HT1080 (cell line): ENCODE measurements at places on chromosomes 1 and 21. TPM values are rescaled to one million over a fixed set of nuclear protein-coding genes. Genes with fewer than 3 reads are reported as not detected.
A peak's percentile ranks its signal among the peaks of the same experiment; 100 is the strongest.

The CTSS gene
- total RNA-seq = 1.2 and 2.6 TPM in 2 replicates

- DNase-seq = no peak
Observed at GRCh38 chr1:158681606-158682005, 4.9 kb downstream of the SPTA1 start.

GRCh38 chr1:173960625-173961024 is 43.5 kb upstream of the SERPINC1 start:
- no peak for DNase-seq

DNA sequence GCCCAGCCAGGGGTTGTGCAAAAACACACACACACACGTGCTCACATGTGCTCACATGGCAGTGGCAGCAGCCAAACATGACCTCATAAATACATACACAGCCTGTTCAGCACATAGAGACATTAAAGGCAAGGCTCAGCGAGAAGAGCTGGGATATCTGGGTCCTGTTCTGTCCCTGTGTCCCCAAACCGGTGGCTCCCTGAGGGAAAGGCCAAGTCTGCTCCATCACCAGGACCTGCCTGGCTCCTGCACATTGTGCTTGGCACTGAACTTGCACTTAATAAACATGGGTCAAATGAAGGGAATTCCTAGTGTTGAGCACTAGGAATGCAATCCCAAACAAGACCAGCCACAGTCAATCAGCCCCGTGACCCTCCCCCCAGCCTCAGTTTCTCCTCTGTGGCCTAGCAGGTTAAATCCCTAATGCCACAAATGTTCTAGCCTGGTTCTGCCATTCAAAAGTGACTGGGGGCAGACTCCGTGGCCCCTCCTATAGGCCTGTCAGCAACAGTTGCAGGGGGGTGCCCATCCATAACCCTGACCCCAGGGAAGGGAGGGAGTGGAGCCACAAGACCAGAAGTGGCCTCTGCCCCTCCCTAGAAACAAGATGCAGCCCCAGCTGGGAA is 160.9 kb upstream of the VAMP3 start:
- no peak for DNase-seq

- peak; percentile 27 for DNase-seq
Observed at GRCh38 chr1:88608139-88608943, 75.7 kb upstream of the PKN2 start.

DNA sequence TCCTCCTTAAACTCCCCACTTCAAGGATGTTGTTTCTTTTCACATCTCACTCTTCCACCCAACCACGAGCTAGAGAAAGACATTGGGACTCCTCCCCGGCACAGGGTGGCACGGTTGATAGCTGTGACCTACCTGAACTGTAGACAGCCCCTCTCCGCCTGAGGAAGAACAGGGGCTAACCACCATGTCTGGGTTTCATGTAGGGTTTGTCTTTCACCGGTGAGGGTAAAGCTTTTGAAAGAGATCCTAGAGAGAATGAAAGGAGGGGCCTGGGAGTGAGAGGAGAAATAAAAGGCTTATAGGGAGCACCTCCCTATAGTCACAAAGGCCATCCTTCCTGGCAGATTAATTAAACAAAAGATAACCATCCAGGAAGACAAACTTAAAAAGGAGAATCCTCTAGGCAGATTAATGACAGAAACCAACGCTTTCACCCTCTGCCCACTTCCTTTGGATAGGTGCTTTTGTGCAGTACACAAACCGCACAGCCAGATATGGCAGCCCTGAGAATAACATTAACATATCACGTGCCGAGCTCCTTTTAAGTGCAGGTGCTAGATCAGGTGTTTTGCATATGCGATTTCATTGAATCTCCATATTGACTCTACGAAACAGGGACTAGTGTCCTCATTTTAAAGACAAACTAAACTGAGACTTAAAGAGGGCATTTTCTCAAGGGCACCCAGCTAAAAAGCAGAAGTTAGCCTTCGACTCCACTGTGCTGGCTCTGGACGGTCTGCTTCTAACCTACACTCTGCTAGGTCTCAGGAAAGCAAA is 178.1 kb upstream of the RUNX1 start:
- no peak for DNase-seq

DNA sequence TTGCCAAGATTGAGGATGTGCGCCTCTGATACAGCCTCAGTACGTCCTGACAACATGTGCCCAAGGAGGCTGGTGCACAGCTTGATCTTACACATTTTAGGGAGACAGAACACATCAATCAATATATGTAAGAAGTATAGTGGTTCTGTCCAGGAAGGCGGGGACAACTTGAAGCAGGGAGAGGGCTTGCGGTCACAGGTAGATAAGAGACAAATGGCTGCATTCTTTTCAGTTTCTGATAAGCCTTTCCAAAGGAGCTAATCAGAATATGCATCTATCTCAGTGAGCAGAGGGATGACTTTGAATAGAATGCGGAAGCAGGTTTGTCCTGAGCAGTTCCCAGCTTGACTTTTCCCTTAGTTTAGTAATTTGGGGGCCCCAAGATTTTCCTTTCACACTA is 10.2 kb downstream of the DHCR24 start:
- no peak for DNase-seq

DNA sequence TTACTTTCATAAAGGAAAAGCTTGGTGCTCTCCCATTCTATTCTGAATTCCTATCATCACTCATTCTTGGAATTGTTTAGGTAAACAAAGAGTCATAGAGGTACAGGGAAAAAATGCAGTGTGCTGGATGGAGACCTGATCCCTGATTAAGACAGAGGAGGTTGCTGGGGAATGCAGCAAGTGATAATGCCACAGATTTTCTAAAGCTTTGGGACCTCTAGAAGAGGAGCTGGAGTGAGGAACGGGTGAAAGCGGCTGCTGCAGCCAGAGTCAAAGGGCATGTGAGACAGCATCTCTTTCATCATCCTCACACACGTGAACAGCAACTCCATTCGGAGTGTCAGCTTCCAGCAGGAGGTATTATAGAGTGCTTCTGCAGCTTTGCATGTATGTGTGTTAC is 54.9 kb upstream of the DIPK1A start:
- no peak for DNase-seq

DNA sequence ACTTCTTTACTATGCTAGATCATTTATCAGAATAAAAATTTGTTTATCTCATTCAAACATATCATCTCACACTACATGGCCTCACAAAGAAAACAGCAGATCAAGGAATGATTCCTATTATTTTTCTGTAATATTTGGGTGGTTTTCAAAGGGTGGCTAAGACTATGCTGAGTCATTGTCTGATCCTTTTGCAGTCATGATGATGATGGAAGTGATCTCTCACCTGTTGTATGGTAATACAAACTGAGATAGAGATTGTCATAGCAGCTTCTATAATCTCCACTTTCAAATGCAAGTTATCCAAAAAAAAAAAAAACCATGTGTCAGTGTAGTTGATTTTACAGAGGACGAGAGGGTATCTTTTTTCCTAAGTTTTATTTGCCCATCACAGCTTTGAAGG is 37.2 kb upstream of the GBP5 start:
- no peak for DNase-seq

- DNase-seq = no peak
Observed at GRCh38 chr1:31467005-31467674, 54.1 kb downstream of the SERINC2 start.

GRCh38 chr1:26338670-26339069 is 15.3 kb downstream of the CRYBG2 start:
- no peak for DNase-seq

DNA sequence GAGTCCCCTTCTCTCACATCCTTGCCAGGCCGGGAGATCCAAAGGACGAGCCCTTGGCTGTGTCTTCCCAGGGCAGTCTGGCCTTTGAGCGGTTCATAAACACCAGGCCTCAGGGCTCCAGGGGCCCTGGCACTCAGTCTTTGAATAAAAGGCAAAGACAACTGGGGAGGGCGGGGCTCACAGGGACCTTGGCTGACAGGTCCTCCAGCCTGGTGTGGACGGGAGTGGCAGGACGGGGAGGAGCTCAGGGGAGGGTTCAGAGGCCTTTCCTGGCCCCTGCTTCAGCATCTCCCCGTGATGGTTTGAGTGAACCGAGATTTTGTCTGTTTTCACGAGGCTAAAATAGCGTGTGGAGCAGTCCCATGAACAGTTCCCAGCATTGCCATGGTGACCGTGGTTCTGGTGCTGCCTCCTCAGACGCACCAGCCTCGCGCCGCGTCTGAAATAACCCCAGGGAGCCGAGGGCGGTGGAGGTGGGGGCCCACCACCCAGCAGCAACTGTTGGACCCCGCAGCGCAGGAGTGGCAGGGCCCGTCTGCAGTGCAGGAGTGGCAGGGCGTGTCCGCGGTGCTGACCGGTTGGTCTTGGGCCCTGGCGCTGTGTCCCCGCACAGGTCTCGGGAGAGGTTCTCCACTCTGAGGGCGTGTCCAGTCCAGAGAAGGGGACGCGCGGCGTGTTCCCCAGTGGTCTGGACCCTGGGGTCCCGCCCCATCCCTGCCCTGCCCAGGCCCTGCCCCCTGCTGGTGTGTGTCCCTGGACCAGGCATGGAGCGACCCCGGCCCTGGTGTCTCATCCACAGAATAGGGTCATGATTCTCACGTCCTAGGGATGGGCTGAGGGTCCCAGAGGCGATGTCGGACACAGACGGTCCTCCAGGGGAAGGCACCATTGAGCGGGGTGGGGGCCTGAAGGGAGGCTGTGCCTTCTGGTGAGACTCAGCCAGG is 7.1 kb upstream of the PRKCZ start:
- DNase-seq = no peak

GRCh38 chr1:201904579-201904978 is 15.9 kb downstream of the SHISA4 start:
- peak; percentile 21 for DNase-seq

- no peak for DNase-seq
Observed at GRCh38 chr1:96996001-96996400, 274.4 kb downstream of the PTBP2 start.

- DNase-seq = no peak
Observed at GRCh38 chr1:39625462-39626273, 13.8 kb downstream of the HEYL start.

DNA sequence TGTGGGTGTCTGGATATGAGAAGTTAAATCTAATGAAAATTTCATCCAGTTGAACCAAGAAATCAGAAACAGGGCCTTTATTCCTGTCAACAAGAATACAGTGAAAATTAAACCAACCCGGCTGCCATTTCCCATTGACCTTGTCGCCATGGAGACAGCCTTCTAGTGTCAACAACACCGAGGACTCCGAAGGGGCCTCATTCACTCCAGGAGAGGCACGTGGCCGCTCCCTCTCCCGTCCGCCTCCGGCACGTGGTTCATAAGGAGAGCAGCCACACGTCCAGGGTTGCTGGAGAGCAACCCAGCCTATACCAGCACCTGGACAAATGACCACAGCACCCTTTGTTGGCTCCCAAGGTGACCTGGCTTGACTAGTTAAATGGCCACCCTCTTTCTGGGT is 120.3 kb upstream of the VAMP3 start:
- no peak for DNase-seq

DNA sequence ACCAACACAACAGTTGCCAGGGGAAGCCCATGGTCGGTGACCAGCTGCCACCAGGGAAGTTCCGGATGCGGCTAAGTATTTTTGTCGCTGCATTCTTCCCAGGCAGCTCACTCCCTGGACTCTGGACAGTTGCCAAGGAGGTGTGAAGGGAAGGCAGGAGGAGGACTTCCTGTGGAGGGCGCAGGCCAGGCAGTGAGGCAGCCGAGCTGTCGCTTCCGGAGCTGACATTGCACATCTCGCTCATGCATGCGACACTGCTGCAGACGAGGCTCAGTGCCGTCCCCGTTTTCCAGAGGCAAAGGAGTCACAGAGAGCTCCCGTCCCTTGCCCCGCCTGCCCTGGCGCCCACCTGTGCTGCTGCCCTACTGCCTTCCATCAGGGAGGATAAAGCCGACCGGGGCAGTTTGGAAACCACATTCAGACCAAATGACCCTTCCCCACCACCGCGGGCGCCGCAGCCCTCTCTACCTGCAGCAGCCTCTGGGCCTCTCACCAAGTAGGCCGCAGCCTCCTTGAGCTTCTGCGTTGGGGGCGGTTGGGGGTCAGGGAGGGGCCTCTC is 81.4 kb downstream of the NENF start:
- DNase-seq = peak; percentile 74

GRCh38 chr21:28654406-28654805 is 338.3 kb downstream of the LTN1 start:
- DNase-seq = no peak

- no peak for DNase-seq
Observed at GRCh38 chr1:208799186-208799585, 555.0 kb upstream of the PLXNA2 start.

DNA sequence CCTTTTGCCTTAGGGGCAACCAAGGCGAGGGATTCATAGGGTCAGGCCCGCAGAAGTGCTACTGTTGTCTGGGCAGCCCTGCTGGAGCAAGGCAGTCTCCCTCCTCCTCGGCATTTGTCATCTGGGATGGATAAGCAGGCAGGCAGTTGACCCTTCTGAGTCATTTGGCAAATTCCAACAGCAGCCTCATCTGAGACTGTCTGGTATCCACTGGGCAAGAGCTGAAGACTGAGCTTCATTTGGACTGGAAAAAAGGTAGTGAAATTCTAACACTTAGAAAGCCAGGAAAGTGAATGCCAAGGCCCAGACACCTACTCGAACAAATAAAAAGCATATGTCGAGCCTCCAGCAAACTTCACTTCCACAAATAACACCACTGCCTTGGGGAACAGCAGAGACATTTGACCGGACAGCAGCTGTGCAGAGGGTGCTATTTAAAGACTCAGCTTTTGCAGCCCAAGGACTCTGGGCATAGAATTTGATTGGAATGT is 4.0 kb upstream of the ZBTB40 start:
- peak; percentile 74 for DNase-seq

DNA sequence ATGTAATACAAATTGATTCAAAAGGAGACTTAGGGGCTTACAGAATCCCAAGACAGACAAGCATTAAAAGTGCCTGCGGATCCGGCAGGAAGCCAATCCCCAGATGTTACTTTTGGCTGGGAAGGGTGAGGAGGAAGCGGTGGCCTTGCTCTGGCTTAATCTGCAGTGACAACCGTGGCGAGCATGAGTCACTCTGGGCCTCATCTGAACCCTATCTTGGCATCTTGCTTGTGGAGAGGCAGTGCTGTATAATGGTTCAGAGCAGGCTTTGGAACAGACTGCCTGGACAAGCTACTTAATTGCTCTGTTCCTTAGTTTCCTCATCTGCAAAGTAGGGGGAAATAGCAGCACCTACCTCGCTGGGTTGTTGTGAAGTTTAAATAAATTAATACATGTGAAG is 74.1 kb downstream of the XCL2 start:
- peak; percentile 85 for DNase-seq

DNA sequence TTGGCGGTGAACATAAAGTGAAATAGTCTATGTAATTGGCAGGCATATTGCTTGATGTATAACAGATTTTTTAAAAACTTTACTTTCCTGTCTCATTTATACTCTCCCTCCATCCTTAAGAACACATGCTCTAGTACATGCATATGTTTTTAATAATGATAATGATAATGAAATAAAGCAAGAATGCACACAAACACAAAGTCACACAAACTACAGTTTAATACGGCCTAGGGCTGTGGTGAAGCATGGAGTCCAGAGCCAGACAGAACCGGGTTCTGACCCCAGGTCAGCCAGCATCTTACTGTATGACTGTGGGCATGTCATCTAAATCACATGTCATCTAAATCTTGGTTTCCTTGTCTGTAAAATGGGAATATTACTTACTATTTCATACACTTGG is 324.9 kb upstream of the NFIA start:
- DNase-seq = no peak
